Stimulated activated CD4-positive, alpha-beta T cell treated with anti-CD3 and anti-CD28 coated beads, TNF-alpha, amount 100 ng/mL, for 24 hours (primary cell): ENCODE measurements at places on chromosomes 5 and 9.
A peak's percentile ranks its signal among the peaks of the same experiment; 100 is the strongest.

DNA sequence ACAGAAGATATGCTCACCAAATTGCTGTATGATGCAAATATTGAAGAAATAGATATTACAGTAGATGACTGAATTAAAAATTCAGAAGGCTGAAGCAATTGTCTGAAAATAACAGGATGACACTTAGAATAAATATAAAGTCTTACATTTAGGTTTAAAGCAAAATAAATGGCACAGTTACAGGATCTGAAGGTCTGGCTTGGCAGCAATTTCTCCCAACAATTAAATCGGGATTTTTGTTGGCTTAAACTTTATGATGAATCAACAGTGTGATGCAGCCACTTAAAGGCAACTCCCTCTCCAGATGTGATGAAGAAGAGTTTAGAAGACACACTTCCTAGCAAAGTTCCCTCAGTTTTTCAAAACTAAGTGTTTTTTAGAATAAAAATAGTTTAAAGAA lies 80.5 kb downstream of the NREP start:
- no peak for DNase-seq

- DNase-seq: no peak
Observed at GRCh38 chr9:6771722-6772121, 13.9 kb downstream of the KDM4C start.

DNA sequence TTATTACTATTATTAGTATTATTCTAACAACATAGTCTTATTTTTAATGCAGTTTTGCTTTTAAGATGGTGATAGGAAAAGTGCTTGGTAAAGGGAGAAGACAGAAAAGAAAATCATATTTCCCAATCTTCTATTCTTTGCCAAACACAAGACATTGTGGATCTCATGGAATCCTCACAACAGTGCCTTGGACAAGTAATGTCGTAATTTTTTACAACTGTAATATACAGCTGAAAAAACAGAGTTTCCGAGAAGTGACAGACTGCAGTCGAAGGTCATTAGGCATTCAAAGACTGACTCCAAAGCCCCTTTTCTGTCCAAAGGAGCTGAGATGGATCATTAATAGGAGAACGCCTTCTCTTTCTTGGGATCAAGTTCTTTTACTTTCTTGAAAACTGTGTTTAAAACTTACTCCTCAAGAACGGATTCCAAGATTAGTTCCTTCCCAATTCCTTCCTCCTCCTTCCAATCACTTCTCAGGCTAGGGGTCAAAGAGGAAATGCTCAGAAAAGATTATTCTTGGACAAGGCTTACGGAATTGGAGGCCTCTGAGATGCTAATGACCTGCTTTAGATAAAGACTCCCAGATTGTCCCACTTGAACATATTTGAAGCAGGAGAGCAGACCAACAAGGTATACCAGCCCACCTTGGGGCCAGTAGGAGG lies 24.3 kb upstream of the TRIM32 start:
- no peak for DNase-seq

DNA sequence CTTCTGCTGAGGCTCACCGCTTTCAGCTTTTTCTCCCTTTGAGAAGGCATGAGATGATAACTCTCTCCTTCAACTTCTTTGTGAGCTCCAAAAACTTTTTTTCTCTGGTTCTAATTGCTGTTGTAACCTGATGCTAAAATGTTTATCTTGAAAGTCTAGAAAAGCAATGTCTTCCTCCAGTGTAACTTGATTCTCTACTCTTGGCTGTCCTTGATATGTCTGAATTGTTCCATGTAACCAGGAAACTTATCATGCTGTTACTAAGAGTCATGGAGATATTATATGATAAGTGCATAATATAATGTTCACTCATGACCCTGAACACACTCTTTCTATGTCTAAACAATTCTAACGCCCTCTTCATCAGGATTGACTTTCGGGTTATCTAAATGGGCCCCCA lies 128.0 kb upstream of the ABCA1 start:
- DNase-seq: no peak

DNA sequence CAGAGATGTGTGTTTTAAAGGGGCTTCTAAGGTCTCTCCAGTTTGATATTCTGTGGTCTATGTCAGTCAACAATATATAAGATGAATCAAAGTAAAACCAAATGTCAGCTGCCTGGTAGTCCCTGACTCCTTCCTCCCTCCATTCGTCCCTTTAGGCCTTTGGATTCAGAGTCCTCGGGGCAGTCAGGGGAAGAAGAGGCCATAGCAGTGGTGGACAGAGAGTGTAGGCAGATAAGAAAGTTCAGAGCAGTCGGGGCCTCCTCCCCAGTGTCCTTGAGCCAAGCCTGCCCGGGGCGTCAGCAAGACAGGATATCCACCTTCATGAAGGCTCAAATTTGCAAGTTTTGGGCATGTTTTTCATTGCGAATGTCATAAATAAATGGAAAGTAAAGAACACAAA lies 110.6 kb downstream of the ADAMTS16 start:
- DNase-seq: no peak

DNA sequence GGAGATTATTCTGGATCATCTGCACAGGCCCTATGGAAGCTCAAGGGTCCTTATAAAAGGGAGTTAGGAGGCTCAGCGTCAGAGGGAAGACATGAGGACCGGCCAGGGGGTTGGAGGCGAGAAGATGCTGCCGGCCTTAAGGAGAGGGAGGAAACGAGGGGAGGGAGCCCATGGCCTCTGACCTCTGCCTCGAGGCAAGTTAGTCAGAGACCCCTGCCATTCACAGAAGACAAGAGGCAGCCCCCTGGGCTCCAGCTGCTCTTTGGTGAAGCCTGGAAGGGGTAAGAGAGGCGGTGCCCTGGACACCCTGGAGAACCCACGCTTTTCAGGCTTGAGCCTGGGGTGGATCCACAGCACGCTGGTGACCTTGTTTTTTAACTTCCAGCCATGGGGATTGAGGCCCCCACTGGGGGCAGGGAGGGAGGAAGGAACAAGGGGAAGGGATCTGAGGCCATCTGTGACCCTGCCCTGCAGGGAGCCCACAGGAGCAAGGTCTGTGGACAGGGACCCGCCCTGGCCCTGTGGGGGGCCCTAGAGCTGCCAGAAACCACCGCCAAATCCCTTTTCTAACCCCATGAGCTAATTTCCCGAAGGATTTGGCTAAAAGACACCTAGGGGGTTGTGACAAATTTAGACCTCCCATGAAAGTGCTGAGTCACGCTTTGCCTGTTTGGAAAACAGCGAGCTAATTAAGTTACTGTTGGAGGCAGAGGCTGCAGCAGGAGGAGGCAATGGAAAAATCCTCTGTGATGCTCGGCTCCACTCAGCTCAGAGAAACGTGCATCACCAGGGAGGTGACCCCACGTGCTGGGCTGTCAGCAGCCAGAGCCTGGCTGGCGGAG lies 49.7 kb downstream of the OLFM1 start:
- no peak for DNase-seq

GRCh38 chr9:81724242-81724889 lies 35.0 kb upstream of the TLE1 start:
- DNase-seq: no peak

- no peak for DNase-seq
Observed at GRCh38 chr9:94915476-94916450, 189.3 kb downstream of the AOPEP start.

- DNase-seq: no peak
Observed at GRCh38 chr9:128459011-128459410, 3.2 kb downstream of the ODF2 start.

DNA sequence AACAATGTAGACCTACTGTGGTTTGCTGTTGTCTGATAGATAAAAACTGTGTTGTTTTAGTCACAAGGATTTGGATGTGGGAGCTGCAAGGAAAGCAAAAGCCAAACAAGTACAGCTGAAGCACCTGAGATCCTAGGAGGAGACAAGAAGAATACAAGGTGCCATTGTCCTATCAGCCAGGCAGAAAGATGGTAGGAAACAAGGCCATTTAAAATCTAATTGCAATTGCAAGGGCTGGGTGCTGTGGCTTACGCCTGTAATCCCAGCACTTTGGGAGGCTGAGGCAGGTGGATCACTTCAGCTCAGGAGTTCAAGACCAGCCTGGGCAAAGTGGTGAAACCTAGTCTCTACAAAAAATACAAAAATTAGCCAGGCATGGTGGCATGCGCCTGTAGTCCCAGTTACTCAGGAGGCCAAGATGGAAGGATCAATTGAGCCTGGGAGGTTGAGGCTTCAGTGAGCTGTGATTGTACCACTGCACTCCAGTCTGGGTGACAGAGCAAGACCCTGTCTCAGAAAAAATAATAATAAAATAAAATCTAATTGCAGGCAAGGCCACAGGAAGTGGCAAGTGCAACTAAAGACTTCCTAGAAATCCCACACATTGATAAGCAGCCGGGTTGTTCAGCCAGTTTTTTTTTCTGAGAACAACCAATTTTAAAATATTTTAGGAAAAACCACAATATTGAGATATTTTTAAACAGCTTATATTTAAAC lies 22.6 kb downstream of the DOCK8 start:
- no peak for DNase-seq

DNA sequence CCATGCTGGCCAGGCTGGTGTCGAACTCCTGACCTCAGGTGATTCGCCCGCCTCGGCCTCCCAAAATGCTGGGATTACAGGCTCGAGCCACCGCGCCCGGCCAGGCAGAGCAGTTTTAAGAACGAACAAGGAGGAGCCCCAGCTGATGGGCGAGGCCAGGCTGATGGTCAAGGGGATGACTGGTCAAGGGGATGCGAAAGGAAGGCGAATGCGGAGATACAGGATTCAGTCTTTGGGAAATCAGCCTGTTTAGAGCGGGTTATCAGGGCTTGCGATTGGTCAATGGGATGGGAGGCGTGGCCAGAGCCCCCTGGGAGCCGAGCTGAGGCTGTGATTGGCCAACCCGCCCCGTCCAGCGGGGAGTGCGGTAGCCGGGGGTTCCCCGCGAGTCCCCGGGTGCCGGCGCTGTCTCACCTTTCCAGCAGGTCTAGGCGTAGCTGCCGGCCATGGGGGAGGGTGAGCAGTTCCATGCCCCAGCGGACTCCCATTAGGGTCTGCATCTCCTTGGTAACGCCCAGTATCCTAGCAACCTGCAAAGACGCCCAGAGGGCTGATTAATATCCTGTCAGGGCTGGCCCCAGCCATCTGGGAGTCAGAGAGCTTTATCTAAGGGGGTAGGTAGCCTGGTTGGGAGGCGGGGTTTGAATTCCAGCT lies 7.5 kb upstream of the TOR2A start:
- no peak for DNase-seq

- no peak for DNase-seq
Observed at GRCh38 chr9:103615994-103616393, 478.1 kb upstream of the SMC2 start.

DNA sequence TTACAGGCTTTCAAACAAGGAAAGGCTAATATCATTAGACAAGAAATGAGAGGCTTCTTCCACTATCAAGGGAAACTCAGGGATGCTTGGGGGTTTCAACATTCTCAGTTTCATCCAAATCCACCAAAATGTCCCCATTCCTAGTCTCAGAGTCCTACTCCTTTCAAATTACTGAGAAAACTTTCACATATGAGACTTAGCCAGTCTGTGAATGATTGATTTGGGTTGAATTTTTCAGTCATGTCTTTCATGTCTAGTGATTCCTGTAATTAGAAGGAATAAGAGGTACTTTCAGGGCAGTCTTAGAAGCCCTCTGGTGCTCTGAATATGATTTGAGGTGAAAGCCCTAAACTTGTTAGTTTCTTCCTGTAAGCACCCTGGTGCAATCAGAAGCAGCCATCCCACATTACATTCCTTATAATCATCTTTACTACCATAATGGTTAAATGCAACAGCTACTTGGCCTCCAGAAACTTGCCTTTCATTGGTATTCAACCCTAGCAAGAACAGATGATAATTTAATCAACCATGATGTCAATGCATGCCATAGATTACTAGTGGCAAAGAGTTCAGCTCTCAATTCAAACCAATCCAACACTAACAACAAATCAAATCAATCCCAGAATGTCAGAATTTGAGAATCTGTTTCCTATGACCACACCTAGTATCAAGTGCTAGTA lies 50.7 kb upstream of the RIC1 start:
- DNase-seq: no peak

- DNase-seq: peak; percentile 28
Observed at GRCh38 chr5:10288592-10289219, 19.0 kb downstream of the CMBL start.

- DNase-seq: no peak
Observed at GRCh38 chr9:95502248-95502647, 14.5 kb downstream of the PTCH1 start.

- no peak for DNase-seq
Observed at GRCh38 chr5:33148076-33148513, 292.7 kb upstream of the TARS1 start.

DNA sequence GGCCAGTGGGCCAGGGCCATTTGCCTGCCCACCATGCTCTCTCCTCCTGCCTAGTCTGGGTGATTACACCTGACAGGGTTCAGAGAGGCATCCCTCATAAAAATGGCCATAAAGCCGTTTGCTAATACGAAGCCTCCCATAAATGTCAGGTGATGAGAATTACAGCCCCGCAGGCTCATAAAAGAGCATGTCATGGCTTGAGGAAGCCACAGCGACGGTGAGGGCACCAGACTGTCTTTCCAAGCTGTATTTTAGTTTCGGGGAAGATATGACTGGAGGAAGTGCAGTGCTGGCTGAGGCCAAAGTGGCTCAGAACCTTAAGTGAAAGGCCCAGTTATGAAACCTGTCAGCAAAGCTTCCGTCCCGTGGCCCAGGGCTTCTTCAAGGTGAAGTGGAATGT lies 18.5 kb upstream of the TCERG1 start:
- DNase-seq: no peak

GRCh38 chr9:136087741-136088480 lies 7.2 kb downstream of the NACC2 start:
- no peak for DNase-seq

DNA sequence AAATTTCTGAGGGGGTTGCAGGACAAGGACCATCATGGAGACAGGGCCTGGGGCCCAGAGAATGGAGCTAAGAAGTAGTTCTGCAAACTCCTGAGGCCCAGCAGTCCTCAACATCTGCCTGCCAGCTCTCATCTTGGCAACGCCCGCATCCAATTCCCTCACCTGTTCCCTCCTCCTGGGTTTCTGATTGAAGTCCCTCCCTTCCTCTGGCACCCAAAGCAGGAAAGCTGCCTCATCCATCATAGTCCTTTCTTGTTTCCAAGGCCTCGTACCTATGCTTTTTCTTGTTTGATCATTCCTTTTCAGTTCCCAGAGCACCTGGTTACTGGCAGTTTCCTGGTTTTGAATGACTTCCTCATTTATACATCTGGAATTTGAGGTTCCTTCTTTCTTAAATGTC lies 181.3 kb downstream of the NR2F1-AS1 start:
- no peak for DNase-seq

DNA sequence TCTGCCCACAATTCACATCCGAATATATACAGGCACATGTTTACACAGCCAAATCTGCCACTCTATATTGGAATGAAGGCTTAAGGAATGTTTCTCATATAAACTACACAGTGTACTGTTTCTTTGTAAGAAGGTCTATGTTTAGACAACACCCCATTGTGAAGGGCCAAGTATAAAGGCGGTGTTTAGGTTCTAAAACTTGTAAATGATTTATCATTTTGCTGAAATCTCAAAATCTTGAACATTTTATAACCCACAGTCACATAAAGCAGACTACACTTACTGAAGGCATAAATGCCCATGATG lies 94.0 kb downstream of the ZNF608 start:
- no peak for DNase-seq

- DNase-seq: no peak
Observed at GRCh38 chr9:132003319-132003704, 76.4 kb downstream of the MED27 start.
